ENCODE measurements at places on chromosomes 6 and 20.

GRCh38 chr6:317060-317447 is 24.8 kb downstream of the DUSP22 start:
- DNase-seq, result no peak
- H3K36me3 ChIP-seq, result peaks cover 9% of the 10 kb centered on the region
- H3K4me1 ChIP-seq, result peaks cover 5% of the 10 kb centered on the region
- H3K27me3 ChIP-seq, result no peaks in the 10 kb centered on the region

DNA sequence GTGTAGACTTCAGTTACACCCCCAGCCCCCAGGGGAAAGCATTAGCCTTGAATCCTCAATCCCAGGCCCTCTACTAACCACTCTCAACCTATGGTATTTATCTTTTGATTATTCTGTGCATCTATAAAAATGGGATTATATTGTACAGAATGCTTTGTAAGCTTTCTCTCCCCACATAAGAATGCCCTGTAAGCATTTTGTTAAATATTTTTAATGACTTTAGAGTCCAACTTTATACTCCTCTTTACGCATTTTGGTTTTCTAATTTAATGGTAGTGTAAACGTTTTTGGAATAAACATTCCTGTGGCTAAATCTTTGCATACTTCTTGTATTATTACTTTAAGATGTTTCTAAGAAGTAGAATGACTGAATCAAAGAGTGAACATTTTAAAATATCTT is 35.4 kb downstream of the FBXO9 start:
- H3K4me3 ChIP-seq, result no peak overlapping the region
- no peaks in the 10 kb centered on the region for H3K27me3 ChIP-seq
- H3K4me1 ChIP-seq, result peaks cover under 1% of the 10 kb centered on the region
- DNase-seq, result no peak

DNA sequence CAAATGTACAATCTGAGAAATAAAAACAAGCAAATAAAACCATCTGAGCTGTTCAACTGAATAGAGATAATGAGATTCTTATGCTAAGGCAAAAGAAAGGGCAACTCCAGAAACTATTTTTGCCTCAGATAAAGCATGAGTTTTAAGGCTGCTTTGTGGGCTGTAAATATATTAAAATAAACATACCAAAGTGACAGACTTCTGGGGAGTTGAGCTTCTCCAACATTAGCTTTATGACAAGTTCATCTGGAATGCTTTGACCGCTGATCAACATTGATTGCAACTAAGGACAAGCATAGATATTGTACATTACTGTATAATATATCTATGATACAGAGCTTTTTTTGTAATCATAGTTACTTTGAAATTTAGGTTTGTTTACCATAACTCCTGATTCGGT is 19.3 kb downstream of the AK9 start:
- no peaks in the 10 kb centered on the region for H3K27me3 ChIP-seq
- H3K27ac ChIP-seq, result no peak overlapping the region
- no peak overlapping the region for H3K4me3 ChIP-seq
- peaks cover 3% of the 10 kb centered on the region for H3K36me3 ChIP-seq
- DNase-seq, result no peak

DNA sequence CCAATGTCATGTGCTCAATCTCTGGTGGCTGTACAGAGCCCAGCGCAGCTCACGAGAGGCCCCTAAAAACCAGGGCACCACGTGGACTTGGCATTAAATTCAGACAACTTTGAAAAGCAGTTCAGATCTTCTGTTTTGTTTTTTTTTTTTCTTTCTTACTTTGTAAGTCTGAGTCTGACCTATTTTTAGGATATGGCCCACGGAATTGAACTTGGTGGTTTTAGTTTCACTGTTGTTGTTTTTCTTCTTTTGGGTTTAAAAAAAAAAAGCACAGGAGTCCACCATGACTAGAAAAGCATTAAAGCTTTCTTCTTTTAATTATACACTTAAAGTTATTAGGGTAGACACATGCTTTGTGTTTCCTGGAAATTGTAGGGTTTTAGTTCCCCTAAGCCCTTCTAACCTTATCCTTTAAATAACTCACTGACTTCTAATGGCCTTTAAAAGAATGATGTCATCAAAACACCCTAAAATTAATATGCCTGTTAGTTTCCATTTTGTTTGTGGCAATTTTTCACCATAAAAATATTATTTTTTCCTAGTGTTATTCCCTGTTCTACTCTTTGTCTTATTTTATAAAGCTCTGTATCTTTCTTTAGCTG is 48.5 kb upstream of the CCN2 start:
- H3K4me1 ChIP-seq, result no peaks in the 10 kb centered on the region
- H3K36me3 ChIP-seq, result no peaks in the 10 kb centered on the region
- H3K27ac ChIP-seq, result no peak overlapping the region

- H3K27me3 ChIP-seq, result peaks cover 6% of the 10 kb centered on the region
- H3K27ac ChIP-seq, result no peak overlapping the region
- H3K36me3 ChIP-seq, result no peaks in the 10 kb centered on the region
Observed at GRCh38 chr6:1770435-1770843, 160.7 kb downstream of the FOXC1 start.

DNA sequence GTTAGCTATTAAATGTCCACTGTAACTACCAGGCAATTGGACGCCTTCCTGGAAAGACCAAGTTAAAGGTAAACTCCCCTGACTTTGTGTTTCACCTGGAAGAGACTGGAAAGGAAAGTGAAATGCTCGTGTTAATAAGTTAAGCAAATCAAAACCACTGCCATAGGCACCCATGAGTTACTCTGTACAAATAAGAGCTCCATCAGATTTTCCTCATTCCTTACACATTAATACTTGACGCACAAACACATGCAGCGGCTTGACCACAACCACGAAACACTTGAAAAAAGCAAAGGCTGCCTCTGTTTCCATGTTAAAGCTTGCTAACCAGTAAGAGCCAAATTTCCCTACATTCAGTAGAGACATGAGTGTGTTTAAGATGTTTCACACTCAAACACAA is 19.8 kb downstream of the GCM1 start:
- H3K36me3 ChIP-seq, result no peaks in the 10 kb centered on the region
- peaks cover 5% of the 10 kb centered on the region for H3K4me1 ChIP-seq
- no peak overlapping the region for H3K4me3 ChIP-seq

- H3K4me1 ChIP-seq, result peaks cover 3% of the 10 kb centered on the region
Observed at GRCh38 chr6:87393026-87393622, 14.6 kb upstream of the CFAP206 start.

DNA sequence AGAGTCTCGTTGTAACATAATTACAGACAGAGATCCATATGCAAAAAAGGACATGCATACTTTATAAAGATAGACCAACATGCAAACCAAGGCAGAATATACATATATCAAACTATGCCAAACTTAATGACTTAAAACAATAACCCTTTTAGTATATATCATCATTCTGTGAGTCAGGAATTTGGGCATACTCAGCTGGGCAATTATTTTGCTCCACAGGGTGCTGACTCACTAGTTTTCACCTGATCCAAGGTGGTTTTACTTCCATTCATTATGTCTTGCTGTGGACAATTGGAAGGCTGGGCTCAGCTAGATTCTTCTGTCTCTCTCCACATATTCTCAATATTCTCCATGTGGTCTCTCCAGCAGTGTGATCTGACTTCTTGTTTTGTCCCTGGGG is 41.2 kb upstream of the RNF146 start:
- H3K36me3 ChIP-seq, result no peaks in the 10 kb centered on the region
- no peaks in the 10 kb centered on the region for H3K4me1 ChIP-seq
- no peak overlapping the region for H3K4me3 ChIP-seq
- no peak overlapping the region for H3K27ac ChIP-seq

DNA sequence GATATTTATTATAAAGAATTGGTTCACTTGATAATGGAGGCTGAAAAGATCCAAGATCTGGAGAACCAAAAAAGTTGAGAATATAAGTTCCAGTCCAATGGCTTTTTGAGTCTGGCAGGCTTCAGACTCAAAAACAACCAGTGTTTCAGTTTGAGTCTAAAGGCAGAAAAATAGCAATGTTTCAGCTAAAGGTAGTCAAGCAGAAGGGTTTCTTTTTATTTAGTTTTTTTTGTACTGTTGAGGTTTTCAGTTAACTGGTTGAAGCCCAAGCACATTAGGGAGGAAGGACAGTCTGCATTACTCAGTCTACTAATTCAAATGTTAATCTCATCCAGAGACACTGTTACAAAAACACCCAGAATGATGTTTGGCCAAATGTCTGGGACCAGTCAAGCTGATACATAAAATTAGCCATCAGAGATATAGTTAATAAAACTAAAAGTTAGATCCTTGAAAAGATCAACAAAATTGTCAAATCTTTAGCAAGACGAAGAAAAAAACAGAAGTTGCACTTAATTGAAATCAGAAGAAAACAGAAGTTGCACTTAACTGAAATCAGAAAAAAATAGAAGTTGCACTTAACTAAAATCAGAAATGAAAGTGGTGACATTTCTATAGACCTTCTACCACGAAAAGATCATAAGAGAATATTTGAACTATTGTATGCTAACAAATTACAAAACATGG is 980.3 kb upstream of the FLRT3 start:
- no peak overlapping the region for H3K4me3 ChIP-seq
- H3K27ac ChIP-seq, result no peak overlapping the region
- H3K36me3 ChIP-seq, result no peaks in the 10 kb centered on the region
- DNase-seq, result no peak

- H3K4me1 ChIP-seq, result peaks cover 5% of the 10 kb centered on the region
- H3K27ac ChIP-seq, result no peak overlapping the region
- no peak for DNase-seq
- no peaks in the 10 kb centered on the region for H3K36me3 ChIP-seq
- no peak overlapping the region for H3K4me3 ChIP-seq
- peaks cover 15% of the 10 kb centered on the region for H3K27me3 ChIP-seq
Observed at GRCh38 chr20:62742550-62742949, 33.9 kb downstream of the NTSR1 start.

DNA sequence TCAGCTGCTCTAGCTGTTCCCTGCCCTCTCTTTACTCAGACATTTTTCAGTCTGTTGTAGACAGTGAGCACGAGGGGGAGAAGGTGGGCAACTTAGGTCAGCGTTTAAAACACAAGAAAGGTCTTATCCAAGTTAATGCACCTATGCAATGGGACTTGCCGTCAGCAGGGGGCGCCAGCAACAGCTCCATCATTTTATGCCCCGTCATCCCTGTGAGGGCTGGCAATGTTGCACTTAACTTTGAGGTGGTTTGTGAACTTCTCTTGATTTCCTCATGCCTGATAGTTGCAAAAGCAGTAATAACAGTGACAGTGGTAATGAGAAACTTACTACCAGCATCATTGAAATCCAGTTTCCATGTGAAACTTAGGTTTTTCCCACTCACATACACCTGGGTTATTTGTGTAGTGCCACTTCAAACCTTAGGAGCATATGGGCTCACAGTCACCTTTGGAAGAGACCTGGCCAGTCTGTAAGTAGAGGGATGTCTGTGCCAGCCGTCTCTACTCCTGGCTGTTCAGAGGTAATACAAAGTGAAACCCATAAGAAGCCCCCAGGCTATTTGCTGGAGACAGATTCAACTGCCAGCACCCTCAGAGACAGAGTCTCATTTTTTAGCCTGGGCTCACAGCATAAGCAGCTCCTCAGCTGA is 44.9 kb upstream of the ID1 start:
- no peak overlapping the region for H3K4me3 ChIP-seq
- H3K4me1 ChIP-seq, result peaks cover 41% of the 10 kb centered on the region
- DNase-seq, result peak; percentile 87
- H3K27ac ChIP-seq, result peak overlapping the region; percentile 86

DNA sequence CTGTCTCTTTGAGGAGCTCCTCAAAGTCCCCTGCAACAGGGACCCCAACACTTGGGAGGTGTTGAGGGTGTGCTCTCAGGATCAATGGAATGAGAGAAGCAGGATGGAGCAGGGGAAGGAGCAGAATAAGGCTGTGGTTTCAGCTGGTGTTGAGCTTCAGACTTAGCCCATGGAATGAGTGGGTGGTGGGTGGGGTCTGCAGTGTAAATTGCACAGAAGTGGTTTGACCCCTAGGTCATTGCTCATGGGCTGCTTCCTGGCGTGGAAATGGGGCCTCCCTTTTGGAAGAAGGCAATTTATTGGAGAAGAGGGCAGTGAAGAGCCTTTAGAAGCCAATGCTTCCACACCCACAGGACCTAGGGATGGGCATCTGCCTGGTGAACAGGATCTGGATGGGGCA is 37.0 kb upstream of the KCNG1 start:
- DNase-seq, result no peak
- peaks cover 27% of the 10 kb centered on the region for H3K4me1 ChIP-seq
- no peak overlapping the region for H3K4me3 ChIP-seq
- H3K27me3 ChIP-seq, result peaks cover 4% of the 10 kb centered on the region
- no peaks in the 10 kb centered on the region for H3K36me3 ChIP-seq
- no peak overlapping the region for H3K27ac ChIP-seq

- H3K36me3 ChIP-seq, result no peaks in the 10 kb centered on the region
- no peak overlapping the region for H3K4me3 ChIP-seq
- no peak overlapping the region for H3K27ac ChIP-seq
- peaks cover 16% of the 10 kb centered on the region for H3K4me1 ChIP-seq
- peaks cover 41% of the 10 kb centered on the region for H3K27me3 ChIP-seq
- no peak for DNase-seq
Observed at GRCh38 chr6:706146-706545, 13.2 kb upstream of the EXOC2 start.

GRCh38 chr6:105539911-105540310 is 137.0 kb upstream of the PREP start:
- no peak overlapping the region for H3K4me3 ChIP-seq
- no peaks in the 10 kb centered on the region for H3K27me3 ChIP-seq

GRCh38 chr6:27863962-27864905 is 48.0 kb downstream of the OR2B2 start:
- H3K36me3 ChIP-seq, result peaks cover 5% of the 10 kb centered on the region
- H3K27ac ChIP-seq, result peak overlapping the region; percentile 92
- H3K4me1 ChIP-seq, result peaks cover 12% of the 10 kb centered on the region
- H3K4me3 ChIP-seq, result peak overlapping the region; percentile 97
- H3K27me3 ChIP-seq, result peaks cover 3% of the 10 kb centered on the region
- no peak for DNase-seq

- H3K4me3 ChIP-seq, result no peak overlapping the region
- peaks cover 26% of the 10 kb centered on the region for H3K27me3 ChIP-seq
- H3K36me3 ChIP-seq, result no peaks in the 10 kb centered on the region
Observed at GRCh38 chr20:36318166-36318565, 12.0 kb downstream of the DLGAP4 start.

DNA sequence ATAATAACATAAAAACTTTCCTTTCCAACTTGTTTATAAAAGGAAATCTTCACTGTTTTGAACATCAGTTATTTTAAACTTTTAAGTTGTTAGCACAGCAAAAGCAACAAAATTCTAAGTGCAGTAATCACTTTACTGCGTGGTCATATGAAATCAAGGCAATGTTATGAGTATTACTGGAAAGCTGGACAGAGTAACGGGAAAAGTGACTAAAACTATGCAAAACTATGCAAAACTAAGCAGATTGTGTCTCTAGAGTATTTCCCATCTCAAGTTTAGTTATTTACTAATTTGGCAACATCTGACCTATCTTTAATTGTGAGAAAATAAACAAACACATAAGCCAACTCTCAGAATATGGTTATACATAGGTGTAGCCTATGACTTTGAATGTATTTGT is 10.9 kb upstream of the ANKEF1 start:
- H3K27ac ChIP-seq, result no peak overlapping the region
- no peak overlapping the region for H3K4me3 ChIP-seq
- H3K4me1 ChIP-seq, result no peaks in the 10 kb centered on the region
- H3K27me3 ChIP-seq, result peaks cover 6% of the 10 kb centered on the region

DNA sequence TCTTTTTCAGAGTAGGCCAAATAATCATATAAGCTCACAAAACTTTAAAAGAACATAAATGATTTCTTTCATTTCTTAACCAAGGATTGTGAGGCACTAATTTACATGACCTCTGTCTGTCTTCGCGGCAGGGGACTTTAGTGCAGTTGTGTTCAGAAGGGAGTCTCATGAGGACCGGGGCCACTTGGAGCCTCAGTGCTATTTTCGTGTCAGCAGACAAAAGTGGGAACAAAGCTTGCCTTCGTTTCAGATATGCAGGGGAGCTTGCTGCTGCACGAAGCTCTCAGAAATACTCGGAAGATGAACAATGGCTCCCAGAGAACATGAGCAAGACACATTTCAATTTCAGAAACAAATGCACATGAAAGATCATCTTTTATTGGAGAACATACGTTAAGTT is 497.0 kb downstream of the CDH26 start:
- peaks cover 7% of the 10 kb centered on the region for H3K27me3 ChIP-seq
- H3K27ac ChIP-seq, result no peak overlapping the region
- H3K4me3 ChIP-seq, result no peak overlapping the region
- no peaks in the 10 kb centered on the region for H3K4me1 ChIP-seq

Data from type B pancreatic cell (in vitro differentiated cells).